ENCODE measurements at places on chromosomes 2 and 18.
A peak's percentile ranks its signal among the peaks of the same experiment; 100 is the strongest.

GRCh38 chr2:66173645-66174044, 261.3 kb upstream of the MEIS1 start:
- no peak for DNase-seq

DNA sequence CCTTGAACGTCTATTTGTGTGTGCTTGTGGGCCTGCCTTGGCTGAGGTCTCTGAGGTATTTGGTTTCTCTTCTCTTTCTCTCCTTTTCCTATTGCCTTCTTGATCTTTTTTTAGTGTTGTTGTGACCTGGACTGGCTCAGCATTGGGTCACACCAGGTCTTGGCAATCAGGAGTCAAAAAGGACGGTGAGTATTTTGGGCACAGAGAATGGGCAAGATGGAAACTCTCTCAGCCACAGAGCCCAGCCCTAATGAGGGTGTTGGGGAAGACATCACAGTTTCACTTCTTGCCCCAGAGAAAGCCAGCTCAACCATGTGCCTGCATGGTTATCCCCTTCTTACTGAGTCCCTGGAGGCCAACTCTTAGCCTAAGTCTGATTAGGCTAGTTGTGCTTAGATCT, 13.7 kb upstream of the INO80C start:
- no peak for DNase-seq

- DNase-seq, result peak; percentile 40
Observed at GRCh38 chr2:219433666-219434467, 776 bp upstream of the SPEG start.

GRCh38 chr18:30999887-31000628, 42.5 kb downstream of the DSC3 start:
- DNase-seq, result no peak

GRCh38 chr2:100178864-100179263, 36.5 kb upstream of the AFF3 start:
- no peak for DNase-seq

DNA sequence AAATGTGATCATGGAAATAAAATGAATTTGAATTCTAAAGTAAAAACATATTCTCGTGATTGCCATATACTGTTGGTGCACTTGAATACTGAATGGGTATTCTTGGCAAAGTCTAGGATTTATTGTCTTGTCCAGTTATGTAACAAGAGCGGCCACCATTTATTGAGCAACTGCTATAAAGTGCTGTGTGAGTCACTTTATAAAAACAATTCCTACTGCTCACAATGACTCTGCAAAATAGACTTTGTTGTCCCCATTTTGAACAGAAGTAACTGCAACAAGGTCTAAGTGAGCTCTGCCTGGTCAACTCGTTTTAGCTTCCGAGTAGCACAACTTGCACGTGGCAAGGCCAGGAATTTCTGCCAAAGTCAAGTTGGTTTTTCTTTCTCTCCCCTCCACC, 995.6 kb upstream of the FANCL start:
- peak; percentile 59 for DNase-seq

DNA sequence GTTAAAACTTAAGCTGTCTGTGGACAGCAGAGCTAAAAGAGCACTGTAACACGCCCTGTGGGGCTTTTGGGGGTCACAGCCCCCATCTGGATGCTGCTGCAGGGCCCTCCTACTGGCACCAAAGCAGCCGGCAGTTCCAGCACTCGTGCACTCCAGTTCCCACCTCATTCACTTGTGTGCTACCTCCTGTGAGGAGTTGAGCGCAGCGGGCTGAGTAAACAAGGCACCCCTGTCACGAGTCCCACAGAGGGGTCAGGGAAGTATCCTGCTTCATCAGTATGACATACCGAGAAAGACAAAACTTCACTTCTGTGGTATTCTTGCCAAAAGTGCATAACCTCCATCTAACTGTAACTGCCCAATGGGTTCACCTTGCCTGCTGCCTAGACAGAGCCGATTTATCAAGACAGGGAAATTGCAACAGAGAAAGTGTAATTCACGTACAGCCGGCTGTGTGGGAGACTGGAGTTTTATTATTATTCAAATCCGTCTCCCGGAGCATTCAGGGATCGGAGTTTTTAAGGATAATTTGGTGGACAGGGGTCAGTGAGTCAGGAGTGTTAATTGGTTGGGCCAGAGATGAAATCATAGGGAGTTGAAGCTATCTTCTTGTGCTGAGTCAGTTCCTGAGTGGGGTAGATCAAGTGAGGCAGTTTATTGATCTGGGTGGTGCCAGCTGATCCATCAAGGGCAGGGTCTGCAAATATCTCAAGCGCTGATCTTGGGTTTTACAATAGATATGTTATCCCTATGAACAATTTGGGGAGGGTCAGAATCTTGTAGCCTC, 41.6 kb downstream of the TMEM17 start:
- DNase-seq, result no peak

GRCh38 chr2:144328938-144329337, 191.0 kb downstream of the ZEB2 start:
- DNase-seq, result no peak

- no peak for DNase-seq
Observed at GRCh38 chr2:234638966-234639365, 142.1 kb upstream of the ARL4C start.

- DNase-seq, result no peak
Observed at GRCh38 chr2:2015646-2016045, 271.3 kb upstream of the PXDN start.

GRCh38 chr18:73879328-73879727, 268.3 kb downstream of the FBXO15 start:
- no peak for DNase-seq

- no peak for DNase-seq
Observed at GRCh38 chr2:88832992-88833389, 141.5 kb downstream of the RPIA start.

DNA sequence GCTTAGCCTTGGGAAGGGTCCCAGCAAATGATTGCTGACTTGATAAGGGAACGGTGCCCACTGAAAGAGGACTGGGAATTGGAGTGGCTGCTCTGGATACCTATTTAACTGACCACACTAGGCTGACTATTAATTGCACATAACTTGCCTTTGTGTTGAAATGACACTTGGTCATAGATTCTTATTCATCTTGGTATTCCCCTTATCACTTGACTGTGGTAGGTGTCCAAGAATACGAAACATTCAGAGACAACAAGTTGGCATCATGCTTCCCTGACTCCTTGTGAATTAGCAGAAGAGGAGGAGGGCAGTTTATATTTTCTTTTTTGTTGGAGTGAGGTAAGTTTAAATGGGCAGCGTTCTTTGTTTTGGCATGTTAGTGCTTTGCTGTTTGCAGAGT, 13.4 kb downstream of the FMNL2 start:
- DNase-seq, result no peak

- no peak for DNase-seq
Observed at GRCh38 chr2:237250599-237250998, 163.4 kb downstream of the COL6A3 start.

- peak; percentile 80 for DNase-seq
Observed at GRCh38 chr18:8046441-8046840, 479.3 kb downstream of the PTPRM start.

- DNase-seq, result no peak
Observed at GRCh38 chr2:178330175-178331017, 120.6 kb downstream of the PRKRA start.

Data from HT1080 (cell line).